ENCODE measurements at places on chromosomes 12 and 14. TPM values are rescaled to one million over a fixed set of nuclear protein-coding genes. Genes with fewer than 3 reads are reported as not detected.

TOMM20L gene
- total RNA-seq: not detected

MYO1H gene
- total RNA-seq: not detected

CCDC198 gene
- not detected for total RNA-seq

CNTN1 gene
- total RNA-seq: not detected

KRT75 gene
- total RNA-seq: not detected

GPR137C gene
- total RNA-seq: 0.87 TPM

ZNF268 gene
- 17.6 TPM for total RNA-seq

NRXN3 gene
- total RNA-seq: 0.49 TPM

MDGA2 gene
- total RNA-seq: not detected

All from mammary microvascular endothelial cell (primary cell).